ENCODE measurements at places on chromosomes 4 and X. TPM values are rescaled to one million over a fixed set of nuclear protein-coding genes. Genes with fewer than 3 reads are reported as not detected.
A peak's percentile ranks its signal among the peaks of the same experiment; 100 is the strongest.

EVC2 gene
- total RNA-seq = 13.2 TPM

SYN1 gene
- total RNA-seq = 1.4 TPM

TMPRSS11A gene
- not detected for total RNA-seq

PPP2R2C gene
- 1.1 TPM for total RNA-seq

HERC5 gene
- total RNA-seq = 6.4 TPM

RENBP gene
- 9.8 TPM for total RNA-seq

NOX1 gene
- not detected for total RNA-seq

RGN gene
- total RNA-seq = 5.3 TPM

RAB33A gene
- 1.3 TPM for total RNA-seq

APLN gene
- not detected for total RNA-seq

MAGED2 gene
- total RNA-seq = 137 TPM

GRCh38 chr4:81472281-81473182 lies 825 bp upstream of the RASGEF1B start:
- DNase-seq = peak; percentile 67

DNA sequence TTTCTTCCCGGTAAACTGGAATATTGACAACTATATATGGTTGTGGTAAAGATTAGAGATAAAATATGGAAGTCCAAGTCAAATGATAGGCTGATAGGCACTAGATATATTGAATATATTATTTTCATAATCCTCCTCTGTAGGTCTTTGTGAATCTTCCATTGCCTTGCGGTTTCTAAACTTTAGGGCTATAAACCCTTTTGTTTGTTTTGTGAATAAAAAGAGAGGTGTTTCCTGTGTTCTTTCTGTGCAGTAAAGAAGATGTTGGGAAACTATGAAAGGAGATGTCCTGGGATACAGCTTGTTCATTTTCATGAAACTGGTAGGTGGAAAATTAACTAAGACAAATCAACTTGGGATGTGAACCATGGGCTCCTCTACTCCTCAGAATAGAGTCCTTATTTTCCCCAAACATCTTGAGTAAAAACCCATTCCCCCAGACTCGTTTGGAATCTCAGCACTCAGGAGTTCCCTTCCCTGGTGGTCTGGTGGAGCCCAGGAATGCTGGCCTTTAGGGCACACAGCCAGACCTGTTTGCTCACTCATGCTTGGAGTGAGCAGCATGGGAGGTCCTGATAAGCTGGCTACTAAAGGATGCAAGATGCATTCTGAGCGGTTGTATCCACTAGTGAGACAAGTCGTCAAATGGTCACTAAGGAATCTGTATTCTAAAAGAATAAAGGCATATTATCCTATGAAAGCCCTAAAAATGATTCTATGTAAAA lies 22.2 kb downstream of the PRDM8 start:
- DNase-seq = no peak

GRCh38 chrX:72113461-72113860 lies 18.3 kb downstream of the RTL5 start:
- no peak for DNase-seq

GRCh38 chr4:126777649-126778048 lies 855.1 kb upstream of the INTU start:
- no peak for DNase-seq

DNA sequence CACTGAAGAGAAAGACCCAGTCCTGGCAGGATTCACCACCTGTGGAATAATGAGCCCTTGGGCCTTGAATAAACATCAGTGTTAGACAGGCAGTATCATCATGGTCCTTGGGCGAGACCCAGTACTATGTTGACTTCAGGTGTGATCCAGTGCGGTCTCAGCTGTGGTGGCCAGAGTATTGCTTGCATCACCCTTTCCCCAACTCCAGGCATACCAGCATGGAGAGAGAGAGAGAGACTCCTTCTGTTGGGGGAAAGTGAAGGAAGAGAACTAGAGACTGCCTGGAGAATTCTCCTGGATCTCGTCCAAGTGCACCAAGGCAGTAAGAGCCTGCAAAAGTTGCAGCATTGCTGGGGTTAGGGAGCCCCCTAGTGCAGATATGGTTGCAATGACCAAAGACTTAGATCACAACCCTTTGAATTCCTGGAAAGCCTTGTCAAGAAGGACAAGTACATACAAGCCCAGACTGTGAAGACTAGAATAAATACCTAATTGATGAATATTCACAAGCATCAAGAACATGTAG lies 61.1 kb upstream of the VAMP7 start:
- DNase-seq = peak; percentile 79

GRCh38 chrX:41946235-41946634 lies 22.9 kb upstream of the CASK start:
- DNase-seq = no peak

GRCh38 chr4:147096667-147097604 lies 151.3 kb upstream of the TTC29 start:
- no peak for DNase-seq

GRCh38 chr4:92447255-92447905 lies 143.6 kb downstream of the GRID2 start:
- no peak for DNase-seq

GRCh38 chr4:112327965-112328733 lies 31.0 kb downstream of the ALPK1 start:
- DNase-seq = no peak

GRCh38 chr4:88828842-88829571 lies 131.4 kb upstream of the NAP1L5 start:
- DNase-seq = no peak

- DNase-seq = no peak
Observed at GRCh38 chrX:78307665-78308064, 19.7 kb downstream of the CYSLTR1 start.

GRCh38 chr4:71648448-71648847 lies 135.4 kb downstream of the GC start:
- DNase-seq = no peak

DNA sequence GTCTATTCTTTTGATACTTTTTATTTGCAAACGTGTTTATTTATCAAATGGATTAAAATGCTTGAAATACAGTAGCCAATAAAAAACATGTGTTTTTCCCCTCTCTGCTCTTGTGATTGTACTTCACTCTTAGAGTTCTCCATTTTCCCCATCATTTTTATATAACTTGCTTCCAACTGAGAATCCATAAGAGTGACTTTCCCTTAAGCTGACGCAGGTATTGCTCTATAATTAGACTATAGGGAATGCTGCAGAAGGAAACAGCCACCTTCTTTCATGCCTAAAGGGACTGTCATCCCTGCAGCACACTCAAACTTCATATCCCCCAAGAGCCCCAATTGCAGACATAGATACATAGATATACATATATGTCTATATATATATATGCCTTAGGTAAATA lies 456.9 kb downstream of the ADGRL3 start:
- no peak for DNase-seq

GRCh38 chrX:10106806-10107205 lies 50.0 kb upstream of the CLCN4 start:
- no peak for DNase-seq

GRCh38 chr4:164446516-164446915 lies 307.4 kb upstream of the SMIM31 start:
- no peak for DNase-seq

DNA sequence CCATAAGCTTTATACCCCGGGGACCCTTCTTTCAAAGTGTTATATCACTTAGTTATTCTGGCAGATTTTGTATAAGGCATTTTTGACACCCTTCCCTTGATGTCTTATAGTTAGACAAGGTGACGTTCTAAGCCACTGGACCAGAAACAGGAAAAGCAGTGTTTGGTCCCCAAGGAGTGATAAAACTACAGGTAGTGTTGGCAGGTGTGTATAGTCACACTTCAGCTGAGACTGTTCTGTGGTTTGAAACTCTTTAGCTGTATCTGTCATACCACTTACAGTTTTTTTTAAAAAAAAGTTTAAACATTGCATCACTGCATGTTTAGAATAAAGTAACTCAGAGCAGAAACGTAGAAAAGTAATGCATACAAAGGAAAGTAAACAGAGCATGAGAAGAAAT lies 48.5 kb downstream of the TLL1 start:
- DNase-seq = no peak

GRCh38 chrX:41516999-41517765 lies 70.0 kb downstream of the NYX start:
- no peak for DNase-seq

DNA sequence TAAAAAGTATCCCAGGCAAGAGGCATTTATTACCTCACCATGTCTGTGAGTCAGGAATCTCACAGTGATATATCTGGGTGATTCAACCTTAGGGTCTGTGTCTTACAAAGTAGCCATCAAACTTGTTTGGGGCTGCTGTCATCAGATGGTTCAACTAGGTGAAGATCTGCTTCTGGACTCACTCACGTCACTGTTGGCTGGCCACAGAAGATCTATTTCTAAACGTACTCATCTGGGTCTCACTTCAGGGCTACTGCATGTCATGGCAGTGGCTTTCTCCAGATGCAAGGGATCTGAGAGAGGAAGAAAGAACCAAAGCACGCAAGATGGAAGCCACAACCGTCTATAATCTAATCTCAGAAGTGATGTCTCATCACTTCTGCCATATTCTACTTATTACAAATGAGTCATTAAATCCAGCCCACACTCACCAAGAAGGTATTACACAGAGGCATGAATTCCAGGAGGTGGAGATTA lies 267.8 kb upstream of the ANKRD50 start:
- no peak for DNase-seq

DNA sequence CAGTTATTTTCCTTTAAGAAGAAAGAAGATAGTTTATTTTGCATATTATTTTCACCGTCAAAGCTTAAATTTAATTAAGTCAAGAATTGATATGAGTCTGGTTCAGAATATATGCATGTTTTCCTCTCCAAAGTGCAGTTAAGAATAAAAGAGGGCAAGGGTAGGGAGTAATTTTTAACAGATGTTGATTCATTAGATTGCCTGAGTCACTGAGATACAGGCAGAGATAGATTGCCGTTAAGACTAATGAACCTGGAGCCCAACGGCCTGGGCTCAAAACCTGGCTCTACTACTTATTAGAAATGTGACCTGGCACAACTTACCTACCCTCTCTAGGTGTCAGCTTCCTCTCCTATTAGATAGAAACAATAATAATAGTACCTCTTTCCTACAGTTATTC lies 1037.4 kb upstream of the PABPC4L start:
- DNase-seq = no peak

- DNase-seq = peak; percentile 60
Observed at GRCh38 chr4:8376361-8377102, 64.0 kb downstream of the ACOX3 start.

DNA sequence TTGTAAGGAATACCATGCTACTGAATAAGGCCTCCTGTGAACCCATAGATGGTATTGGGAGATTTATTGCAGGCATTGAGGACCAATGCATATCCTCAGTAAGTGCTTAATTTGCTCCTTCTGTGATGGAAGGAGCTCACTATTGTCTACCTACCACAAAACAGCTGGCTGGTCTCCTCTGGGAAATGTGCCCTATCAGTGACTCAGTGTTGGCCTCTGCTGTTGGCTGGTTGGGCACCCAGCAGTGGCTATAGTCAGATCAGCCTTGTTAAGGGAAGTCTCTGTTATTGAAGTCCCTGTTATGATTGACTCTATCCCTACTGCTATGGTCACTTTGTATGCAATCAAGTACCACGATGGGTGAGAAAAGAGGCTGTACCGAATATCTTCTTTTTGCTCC lies 27.5 kb upstream of the OTUD4 start:
- DNase-seq = no peak

DNA sequence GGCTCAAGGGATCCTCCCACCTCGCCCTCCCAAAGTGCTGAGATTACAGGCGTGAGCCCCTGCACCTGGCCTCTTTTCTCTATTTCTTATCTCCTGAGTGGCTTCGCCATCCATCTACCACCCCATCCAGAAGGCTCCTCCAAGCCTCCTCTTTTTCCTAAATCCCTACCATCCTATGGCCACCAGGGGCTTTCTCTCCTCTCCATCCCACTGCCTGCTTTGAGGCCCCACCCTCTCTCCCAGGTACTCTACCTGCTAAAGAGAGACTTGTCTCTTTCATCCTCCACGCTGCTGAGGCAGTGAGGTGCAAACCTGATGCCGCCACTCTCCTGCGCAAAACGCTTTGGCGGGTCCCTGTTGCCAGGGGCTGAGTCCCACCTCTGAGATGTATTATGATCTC lies 7.0 kb downstream of the RS1 start:
- DNase-seq = no peak

GRCh38 chr4:85127653-85128052 lies 161.2 kb upstream of the WDFY3 start:
- no peak for DNase-seq

DNA sequence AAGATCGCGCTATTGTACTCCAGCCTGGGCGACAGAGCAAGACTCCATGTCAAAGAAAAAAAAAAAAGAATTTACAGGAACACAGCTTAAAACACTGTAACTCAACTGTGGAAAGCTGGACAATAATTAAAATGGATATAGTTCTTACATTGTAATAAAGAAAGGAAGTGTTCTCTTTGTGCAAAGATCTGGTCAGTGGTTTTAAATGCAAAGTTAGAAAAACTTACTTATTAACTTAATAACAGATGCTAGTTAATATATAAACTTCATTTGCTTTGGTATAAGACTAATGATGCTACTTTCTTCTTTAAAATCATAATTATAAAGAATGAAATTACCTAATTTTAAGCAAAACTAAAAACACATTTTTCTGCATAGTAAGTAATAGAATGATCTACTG lies 2024.1 kb upstream of the TENM3 start:
- DNase-seq = no peak

DNA sequence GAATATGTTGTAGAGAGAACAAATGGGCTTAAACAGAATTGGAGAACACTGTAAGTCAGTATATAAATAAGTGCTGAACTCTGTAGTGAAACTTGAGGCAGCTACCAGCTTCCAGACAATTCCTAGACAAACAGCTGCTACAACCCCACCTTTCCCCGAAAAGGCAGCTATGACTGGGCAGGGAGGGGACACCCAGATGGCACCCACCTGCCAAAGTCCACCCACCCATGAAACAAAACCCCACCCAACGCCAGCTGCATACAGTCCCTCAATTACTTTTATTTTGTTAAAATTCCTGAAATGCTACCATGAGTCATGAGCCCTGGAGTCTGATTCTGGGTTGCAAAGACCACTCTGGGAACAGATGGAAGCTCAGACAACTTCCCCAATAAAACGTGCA lies 24.4 kb downstream of the RELL1 start:
- no peak for DNase-seq

DNA sequence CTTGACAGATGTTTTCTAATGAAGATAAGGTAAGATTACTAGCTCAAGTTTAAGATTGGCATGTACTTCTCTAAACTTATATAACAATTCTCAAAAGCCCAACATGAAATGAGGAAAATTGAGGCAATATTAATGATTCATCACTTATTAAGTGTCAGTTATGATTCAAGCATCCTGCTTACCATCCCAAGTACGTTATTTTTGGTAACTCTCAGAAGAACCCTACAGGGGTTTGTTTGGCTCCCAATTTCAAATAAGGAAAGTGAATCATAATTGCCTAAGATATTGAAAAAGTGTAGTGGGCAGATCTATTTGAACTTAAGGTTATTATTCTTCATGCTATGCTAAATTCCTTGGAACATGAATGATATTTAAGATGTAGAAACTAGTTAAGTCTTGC lies 387.9 kb upstream of the TENM3 start:
- DNase-seq = no peak

DNA sequence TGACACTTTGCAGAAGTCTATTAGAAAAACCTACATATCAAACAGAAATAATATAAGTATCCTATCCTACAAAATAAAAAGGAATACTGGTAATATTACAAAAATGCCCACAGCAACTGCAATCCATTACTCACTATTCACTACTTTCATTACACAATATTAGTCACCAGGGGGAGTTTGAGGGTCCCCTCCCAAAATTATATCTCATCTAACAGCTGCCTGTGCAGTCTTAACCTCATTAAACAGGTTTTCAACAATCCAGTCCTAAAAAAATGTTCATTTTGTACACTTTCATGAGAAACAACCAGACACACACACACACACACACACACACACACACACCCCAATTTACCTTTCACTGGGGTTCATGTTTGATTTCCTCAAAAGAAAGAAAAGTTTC lies 2.9 kb downstream of the CLOCK start:
- DNase-seq = no peak
